ENCODE measurements at places on chromosomes 3 and 15. TPM values are rescaled to one million over a fixed set of nuclear protein-coding genes. Genes with fewer than 3 reads are reported as not detected.
A peak's percentile ranks its signal among the peaks of the same experiment; 100 is the strongest.

- H3K4me3 ChIP-seq: no peak overlapping the region
- no peaks in the 10 kb centered on the region for H3K27me3 ChIP-seq
- no peak overlapping the region for H3K27ac ChIP-seq
- no peaks in the 10 kb centered on the region for H3K4me1 ChIP-seq
- no peak for DNase-seq
These were observed 77.1 kb upstream of the UBE2E1 start for GRCh38 chr3:23728601-23729117.

GRCh38 chr15:23083115-23083514 is 43.7 kb upstream of the TUBGCP5 start:
- H3K36me3 ChIP-seq: no peaks in the 10 kb centered on the region
- no peaks in the 10 kb centered on the region for H3K4me1 ChIP-seq
- no peak overlapping the region for H3K27ac ChIP-seq
- H3K27me3 ChIP-seq: no peaks in the 10 kb centered on the region

DNA sequence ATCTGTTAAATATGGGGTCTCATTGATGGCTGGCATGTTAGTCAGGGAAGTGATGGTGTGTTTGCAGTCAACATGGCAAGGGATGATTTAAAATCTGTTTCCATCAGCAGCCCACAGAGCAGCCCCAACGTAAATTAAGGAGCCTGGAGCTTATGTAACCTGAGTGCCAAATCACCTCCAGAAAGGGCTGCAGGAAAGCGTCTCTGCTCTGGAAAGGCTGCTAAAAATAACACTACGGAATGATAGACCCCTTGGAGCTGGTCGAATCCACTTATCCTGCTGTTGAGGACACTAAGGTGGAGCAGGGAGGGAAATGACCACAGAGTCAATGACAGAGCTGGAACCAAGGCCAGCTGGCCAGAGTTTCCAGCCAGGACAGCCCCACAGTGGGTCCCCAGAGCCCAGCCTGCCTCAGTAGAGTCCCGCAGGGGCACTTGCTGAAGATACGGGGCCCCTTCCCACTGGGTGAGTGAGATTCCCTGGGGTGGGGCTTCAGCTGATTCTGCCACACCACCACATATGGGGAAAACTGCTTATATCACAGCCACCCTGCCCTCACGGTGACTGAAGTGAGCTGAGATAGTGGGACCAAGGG is 63.5 kb downstream of the EPHB1 start:
- H3K27ac ChIP-seq: no peak overlapping the region
- no peak for DNase-seq
- H3K27me3 ChIP-seq: no peaks in the 10 kb centered on the region
- H3K4me1 ChIP-seq: no peaks in the 10 kb centered on the region
- no peaks in the 10 kb centered on the region for H3K36me3 ChIP-seq
- no peak overlapping the region for H3K4me3 ChIP-seq

DNA sequence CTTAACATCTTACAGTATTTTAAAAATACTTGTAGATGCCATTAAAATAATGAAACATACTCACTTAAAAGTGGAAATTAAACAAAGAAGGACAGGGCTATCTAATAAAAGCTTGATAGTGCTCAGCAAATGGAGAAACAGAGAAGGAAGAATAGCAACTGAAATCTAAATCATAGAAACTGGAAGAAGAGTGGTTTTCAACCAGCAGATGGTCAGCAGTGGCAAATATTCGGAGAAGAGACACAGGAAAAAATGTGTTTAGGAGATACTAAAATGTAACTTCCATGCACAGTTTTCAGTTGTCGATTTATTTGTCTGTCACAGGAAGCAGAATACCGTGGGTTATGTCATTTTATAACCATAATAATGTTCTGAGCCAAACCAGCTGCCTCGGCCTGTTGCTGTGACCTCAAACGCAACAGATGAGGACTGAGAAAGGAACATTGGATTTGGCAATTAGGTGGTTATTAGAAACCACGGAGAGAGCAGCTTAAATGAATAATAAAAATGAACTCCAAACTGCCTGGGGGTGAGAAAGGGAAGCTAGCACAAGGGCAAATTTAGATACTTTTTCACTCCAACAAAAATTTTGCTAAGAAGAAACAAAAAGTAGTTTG is 246.6 kb upstream of the KCNMB2 start:
- H3K27ac ChIP-seq: no peak overlapping the region
- peak; percentile 41 for DNase-seq
- H3K4me3 ChIP-seq: no peak overlapping the region

TPRG1 gene
- 4.4 TPM for total RNA-seq

GRCh38 chr3:33173103-33173502 is 45.5 kb downstream of the SUSD5 start:
- no peak for DNase-seq
- H3K36me3 ChIP-seq: no peaks in the 10 kb centered on the region
- peaks cover 2% of the 10 kb centered on the region for H3K4me1 ChIP-seq
- no peak overlapping the region for H3K27ac ChIP-seq

APOD gene
- total RNA-seq: 38.0 TPM

- peak; percentile 53 for DNase-seq
- no peak overlapping the region for H3K27ac ChIP-seq
- no peaks in the 10 kb centered on the region for H3K27me3 ChIP-seq
- H3K4me1 ChIP-seq: no peaks in the 10 kb centered on the region
- H3K4me3 ChIP-seq: no peak overlapping the region
These were observed 2.0 kb downstream of the AHSG start for GRCh38 chr3:186614597-186615483.

SI gene
- total RNA-seq: not detected

DNA sequence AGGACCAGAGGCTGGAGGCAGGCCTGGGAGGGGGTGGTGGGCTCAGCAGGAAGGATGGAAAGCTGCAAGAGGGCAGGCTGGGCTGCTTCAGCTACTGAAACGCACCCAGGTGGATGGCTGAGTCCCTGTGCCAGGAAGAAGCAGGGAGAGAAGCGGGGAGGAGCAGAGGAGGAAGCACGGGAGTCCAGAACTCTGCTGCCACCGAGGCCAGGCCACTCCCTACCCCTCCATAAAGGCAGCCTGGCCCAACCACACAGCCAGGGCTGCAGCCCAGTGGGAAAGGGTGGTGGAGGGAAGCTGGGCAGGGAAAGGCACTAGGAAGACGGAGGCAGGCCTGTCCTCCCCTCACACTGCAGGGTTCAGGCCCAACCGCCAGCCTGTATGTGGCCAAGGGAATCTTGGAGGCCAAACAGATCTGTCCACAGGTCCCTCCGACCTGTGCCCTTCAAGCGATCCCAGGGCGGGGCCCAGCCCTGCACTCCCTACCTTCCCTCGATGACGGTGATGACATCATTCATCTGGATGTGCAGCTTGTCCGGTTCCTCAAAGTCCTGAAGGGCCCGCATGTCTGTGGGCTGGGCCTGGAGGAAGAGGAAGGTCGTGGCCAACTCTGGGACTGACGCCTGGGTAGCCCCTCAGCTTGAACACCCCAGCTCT is 30.5 kb downstream of the TNK2 start:
- DNase-seq: no peak
- H3K27ac ChIP-seq: no peak overlapping the region
- no peak overlapping the region for H3K4me3 ChIP-seq
- H3K36me3 ChIP-seq: no peaks in the 10 kb centered on the region

ARPP21 gene
- not detected for total RNA-seq

DNA sequence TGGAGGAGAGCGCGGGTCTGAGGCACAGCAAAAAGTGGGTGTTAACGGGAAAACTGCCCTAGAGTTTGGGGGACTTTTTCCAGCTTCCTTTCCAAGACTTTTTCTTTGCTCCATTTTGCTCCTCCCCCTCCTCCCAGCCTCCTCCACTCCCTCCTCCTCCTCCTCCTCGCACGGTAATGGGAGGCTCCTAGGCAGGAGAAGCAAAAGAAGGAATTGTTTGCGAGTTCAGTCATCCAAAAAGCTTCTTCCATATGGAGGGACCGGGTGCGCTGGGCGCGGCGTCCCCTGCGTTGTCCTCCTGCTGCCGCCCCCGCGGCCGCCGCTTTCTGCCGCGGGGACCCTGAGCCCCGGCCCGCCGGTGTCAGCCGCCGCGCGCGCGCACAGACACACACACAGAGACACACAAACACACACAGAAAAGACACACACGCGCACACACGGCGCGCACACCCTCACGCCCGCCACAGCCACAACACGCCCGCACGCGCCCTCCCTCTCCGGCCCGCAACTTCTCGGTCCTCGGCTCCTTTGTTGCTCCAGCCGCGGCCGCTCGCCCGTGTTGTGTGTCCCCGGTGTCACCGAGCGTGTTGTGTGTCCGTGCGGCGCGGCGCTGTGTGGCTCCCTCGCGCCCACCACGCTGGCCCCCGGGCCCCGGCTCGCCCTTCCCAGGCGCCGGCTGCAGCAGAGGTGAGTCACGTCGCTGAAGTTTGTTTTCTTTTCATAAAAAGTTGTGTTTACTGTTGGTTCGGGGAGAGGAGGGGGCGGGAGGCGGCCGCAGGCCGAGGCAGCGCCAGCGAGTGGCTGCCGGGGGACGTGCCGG is at the start of gene BOC:
Gene BOC, plus strand, starts transcription at position 228 of the 820 bp plus-strand sequence. CDS start 38,246 bp downstream, outside the sequence.
- peak within 1 kb of the TSS; percentile 83 for H3K4me3 ChIP-seq
- peak; percentile 64 for DNase-seq
- H3K36me3 ChIP-seq: no peaks in the 10 kb centered on the region
- peaks cover 4% of the 10 kb centered on the region for H3K4me1 ChIP-seq

DNA sequence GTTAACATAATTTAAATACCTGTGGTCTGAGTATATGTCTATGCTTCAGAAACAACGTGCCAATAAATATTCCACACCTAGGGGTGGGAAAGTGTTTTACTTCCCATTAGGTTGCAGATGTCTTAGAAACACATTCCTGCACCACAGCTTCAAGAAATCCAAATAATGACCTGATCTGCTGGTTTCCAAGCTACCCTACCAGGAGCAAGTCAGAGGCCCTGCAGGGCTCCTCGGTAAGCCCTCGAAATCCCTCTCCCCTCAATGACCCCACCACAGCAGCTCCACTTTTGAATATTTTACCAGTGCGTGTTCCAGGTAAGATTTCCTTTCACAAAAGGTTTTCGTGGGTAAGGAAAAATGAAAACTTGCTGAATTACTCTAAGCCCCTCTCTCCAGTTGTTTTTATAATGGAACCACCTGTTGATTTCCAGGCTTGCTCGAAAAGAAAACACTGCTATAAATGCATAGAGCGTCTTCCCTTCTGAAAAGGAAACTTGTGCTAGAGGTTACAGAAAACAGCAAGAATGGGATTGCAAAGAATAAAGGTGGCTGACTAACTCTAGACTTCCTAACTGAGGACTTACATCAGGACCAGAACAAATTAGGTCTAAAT is 12.6 kb downstream of the IL12A start:
- H3K27ac ChIP-seq: no peak overlapping the region
- H3K4me1 ChIP-seq: no peaks in the 10 kb centered on the region
- H3K36me3 ChIP-seq: no peaks in the 10 kb centered on the region

DNA sequence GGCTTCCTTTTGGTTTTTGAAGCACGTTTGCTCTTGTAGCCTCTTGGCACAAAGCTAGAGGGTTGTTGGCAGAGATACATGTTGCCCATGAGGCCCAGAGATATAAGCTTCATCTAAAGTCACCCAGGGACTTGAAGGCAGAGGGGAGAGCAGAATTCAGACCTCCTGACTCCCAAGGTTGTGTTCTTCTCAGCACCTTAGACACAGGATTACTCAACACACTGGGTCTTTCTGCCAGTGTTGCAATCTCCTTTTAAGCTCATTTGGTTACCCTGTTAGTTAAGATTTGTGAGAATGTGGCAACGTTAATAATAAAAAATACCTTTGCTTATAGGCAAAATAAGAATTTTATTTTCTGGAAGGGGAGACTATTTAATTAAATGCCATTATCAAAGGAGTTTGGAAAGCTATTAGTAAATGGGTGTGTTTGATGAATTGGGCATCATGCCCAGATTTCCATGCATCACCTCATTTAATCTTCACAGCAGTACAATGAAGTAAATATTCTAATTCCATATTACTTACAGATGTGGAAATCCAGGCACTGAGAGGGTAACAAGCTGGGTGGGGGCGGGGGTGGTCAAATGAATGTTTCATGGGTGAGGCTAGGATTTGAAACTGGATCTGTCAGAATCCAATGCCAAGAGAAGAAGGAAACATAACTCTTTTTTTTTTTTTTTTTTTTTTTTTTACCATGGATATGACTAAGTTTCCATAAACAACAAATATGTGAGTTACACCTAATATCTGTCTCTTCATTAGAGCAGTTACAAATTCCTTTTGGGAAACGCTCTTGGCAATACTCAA is 183.3 kb downstream of the NR1D2 start:
- H3K4me1 ChIP-seq: no peaks in the 10 kb centered on the region
- H3K27me3 ChIP-seq: no peaks in the 10 kb centered on the region
- no peaks in the 10 kb centered on the region for H3K36me3 ChIP-seq
- no peak overlapping the region for H3K27ac ChIP-seq

GRCh38 chr15:33874156-33874555 is 94.1 kb upstream of the CHRM5 start:
- no peaks in the 10 kb centered on the region for H3K36me3 ChIP-seq
- H3K4me1 ChIP-seq: no peaks in the 10 kb centered on the region
- no peak overlapping the region for H3K27ac ChIP-seq
- no peaks in the 10 kb centered on the region for H3K27me3 ChIP-seq

IL17RE gene
- total RNA-seq: 0.48 TPM

ESYT3 gene
- 2.0 TPM for total RNA-seq

DNA sequence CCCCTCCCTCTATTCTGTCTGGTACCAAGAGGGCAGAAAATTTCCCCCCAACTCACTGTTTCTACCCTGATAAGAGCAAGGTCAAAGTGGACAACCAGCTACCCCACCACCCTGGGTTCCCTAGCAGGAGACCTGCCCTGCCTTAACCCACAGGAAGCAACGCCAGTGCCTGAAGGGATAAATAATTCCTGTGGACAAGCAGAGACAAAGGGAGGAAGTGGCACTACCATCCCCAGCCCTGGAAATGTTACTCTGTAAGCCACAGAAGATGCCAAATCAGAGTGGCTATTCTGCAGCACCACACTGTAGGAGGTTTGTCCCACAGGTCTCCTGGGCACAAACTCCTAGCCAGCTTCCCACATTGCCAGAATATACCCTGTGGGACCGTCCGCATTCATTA is 80.1 kb downstream of the DNAH12 start:
- H3K4me3 ChIP-seq: no peak overlapping the region
- DNase-seq: no peak
- no peak overlapping the region for H3K27ac ChIP-seq
- H3K27me3 ChIP-seq: no peaks in the 10 kb centered on the region
- no peaks in the 10 kb centered on the region for H3K36me3 ChIP-seq
- H3K4me1 ChIP-seq: no peaks in the 10 kb centered on the region

EFCC1 gene
- total RNA-seq: 3.7 TPM

ECE2 gene
- not detected for total RNA-seq

DNA sequence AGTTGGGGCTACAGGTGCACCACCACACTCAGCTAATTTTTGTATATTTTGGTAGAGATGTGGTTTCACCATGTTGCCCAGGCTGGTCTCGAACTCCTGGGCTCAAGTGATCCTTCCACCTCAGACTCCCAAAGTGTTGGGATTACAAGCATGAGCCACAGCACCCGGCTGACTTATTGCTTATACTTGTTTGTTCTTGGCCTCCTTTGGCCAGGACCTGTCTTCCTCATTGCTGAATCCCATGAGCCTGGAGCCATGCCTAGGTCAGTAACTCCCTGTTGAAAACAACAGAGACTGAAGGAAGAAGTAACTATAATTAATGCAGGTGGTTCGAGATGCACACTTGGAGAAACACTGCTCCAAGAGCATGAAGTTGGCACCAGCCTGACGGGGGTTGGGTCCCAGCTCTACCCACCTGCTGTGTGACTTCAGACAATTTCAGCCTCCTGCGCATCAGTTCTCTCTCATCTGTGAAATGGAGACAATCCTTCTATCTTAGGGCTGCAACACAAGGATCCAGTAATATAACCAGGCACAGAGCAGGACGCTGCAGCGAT is 38.9 kb downstream of the CPN2 start:
- H3K27me3 ChIP-seq: no peaks in the 10 kb centered on the region
- H3K36me3 ChIP-seq: no peaks in the 10 kb centered on the region
- H3K27ac ChIP-seq: peak overlapping the region; percentile 69
- H3K4me3 ChIP-seq: no peak overlapping the region
- peaks cover 11% of the 10 kb centered on the region for H3K4me1 ChIP-seq

ATG7 gene
- 24.2 TPM for total RNA-seq

GRCh38 chr15:41241221-41241964 is 10.3 kb downstream of the CHP1 start:
- no peak overlapping the region for H3K4me3 ChIP-seq
- no peaks in the 10 kb centered on the region for H3K36me3 ChIP-seq
- no peak overlapping the region for H3K27ac ChIP-seq
